Muscle of leg (tissue), 16 donors: ENCODE measurements at places on chromosomes 6 and 20.

DNA sequence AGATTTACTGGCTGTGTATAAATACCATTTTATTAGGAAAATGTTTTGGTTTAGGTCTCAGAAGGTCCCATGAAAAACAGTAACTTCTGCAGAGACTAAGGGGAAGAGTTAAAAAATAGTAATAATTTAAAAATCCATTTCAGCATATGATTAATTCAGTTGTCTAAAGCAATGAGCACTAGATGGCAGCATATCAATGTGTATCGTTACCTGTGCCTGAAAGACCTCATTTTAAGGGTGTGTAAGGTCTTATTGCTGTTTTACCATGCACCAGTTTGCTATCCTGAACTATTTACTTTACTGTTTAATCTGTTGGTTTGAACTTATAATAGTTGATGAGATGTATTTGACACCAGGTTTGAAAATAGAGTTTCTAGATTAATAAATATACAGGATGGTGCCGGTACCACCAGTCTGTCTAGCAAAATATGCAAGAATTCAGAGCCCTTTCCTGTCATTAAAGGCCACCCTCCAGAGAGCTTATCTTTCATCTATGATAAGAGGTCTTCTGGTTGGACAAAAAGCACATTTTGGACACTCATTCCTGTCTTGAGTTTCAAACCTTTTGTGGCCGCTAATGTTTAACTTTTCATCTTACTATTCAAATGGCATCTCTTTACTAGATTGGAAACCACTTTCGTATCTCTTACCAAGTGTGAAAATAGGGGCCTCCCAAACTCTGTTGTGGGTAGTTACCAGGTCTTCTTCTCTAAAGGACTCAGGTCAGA is 8.9 kb upstream of the AHI1 start:
- H3K27me3 ChIP-seq: no peaks in the 10 kb centered on the region
- H3K4me3 ChIP-seq: no peak overlapping the region
- H3K36me3 ChIP-seq: no peaks in the 10 kb centered on the region
- H3K4me1 ChIP-seq: no peaks in the 10 kb centered on the region
- peak; percentile 77 for DNase-seq
- H3K27ac ChIP-seq: no peak overlapping the region

GRCh38 chr6:44034931-44035345 is 92.3 kb downstream of the MRPL14 start:
- H3K4me1 ChIP-seq: peaks cover 8% of the 10 kb centered on the region
- no peaks in the 10 kb centered on the region for H3K27me3 ChIP-seq
- H3K27ac ChIP-seq: no peak overlapping the region
- H3K4me3 ChIP-seq: no peak overlapping the region
- no peaks in the 10 kb centered on the region for H3K36me3 ChIP-seq
- no peak for DNase-seq

- H3K27ac ChIP-seq: no peak overlapping the region
- H3K27me3 ChIP-seq: peaks cover 7% of the 10 kb centered on the region
- DNase-seq: no peak
- H3K36me3 ChIP-seq: no peaks in the 10 kb centered on the region
These were observed 303.4 kb downstream of the TAF4 start for GRCh38 chr20:61762167-61762710.

- no peak overlapping the region for H3K27ac ChIP-seq
- H3K4me1 ChIP-seq: peaks cover 17% of the 10 kb centered on the region
- H3K36me3 ChIP-seq: peaks cover 32% of the 10 kb centered on the region
These were observed 6.7 kb downstream of the DNPH1 start for GRCh38 chr6:43222418-43223059.
